Karpas-422 (cell line): ENCODE measurements at places on chromosomes 6 and 20.

GRCh38 chr6:48113130-48113529 is 2.1 kb upstream of the PTCHD4 start:
- DNase-seq = no peak

DNA sequence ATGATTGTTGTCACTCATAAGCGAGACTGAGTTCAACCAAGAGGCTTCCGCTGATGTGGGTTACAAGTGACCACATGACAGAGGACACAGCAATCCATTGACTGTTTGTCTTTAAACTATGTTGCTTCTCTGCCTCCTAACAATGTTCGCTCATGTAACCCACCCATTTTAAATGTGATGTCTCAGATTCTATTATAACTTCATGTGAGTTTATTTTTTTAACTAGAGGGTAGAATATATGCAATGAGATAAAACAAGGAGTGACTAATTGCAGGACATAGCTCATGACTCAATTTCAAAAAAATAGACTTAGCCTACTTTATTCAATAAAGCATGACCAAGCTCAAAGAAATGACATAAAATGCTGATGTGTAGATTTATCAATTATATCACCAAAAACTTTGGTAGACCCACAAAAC is 119.2 kb upstream of the SASH1 start:
- no peak for DNase-seq

DNA sequence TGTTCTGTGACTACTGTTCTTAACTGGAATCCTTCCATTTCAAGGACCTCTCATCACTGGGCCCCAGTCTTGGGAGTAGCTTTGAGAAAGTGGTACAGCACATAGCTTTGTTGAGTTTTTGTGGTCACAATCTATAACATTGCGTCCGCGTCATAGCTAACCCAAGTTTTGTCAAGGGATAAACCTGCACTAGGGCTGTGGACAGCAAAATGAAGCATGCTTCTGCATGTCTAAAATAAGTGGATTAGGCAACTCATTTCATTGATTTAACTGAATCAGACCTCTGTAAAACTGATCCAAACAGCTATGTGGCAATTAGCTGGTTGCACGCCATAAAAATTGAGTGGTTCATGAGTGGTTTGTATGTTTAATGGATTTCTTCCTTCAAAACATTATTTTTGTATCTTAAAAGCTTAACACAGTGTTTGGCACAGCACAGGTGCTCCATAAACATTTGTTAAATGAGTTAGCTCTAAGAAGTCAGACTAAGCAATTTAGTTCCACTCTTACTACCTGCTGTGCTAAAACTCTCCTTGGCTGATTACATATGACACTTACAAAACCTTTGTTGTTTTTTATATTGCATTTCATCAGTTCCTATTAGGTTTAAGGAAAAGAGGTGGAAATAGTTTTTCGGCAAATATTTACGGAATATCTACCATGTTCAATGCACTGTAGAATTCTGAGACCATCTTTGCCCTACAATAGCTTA is 160.3 kb upstream of the ATXN1 start:
- DNase-seq = no peak

- no peak for DNase-seq
Measured at GRCh38 chr6:70479236-70479635, 65.9 kb downstream of the FAM135A start.

- no peak for DNase-seq
Measured at GRCh38 chr6:147624946-147625515, 116.5 kb downstream of the SAMD5 start.

DNA sequence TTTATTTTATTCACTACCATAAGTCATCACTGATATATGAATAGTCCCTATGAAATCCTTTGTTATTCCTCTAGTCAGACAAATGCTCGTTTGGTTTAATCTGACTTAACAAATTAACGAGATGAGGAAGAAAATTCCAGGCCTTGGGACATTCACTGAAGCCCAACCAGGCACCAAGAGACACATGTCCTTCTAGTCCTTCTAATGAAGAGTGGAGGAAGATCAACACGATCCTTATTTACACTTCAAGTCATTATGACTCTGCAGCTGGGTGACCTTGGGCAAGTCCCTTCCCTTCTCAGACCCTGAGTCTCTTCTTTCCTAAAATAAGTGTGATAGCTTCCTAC is 117.5 kb downstream of the CEBPB start:
- no peak for DNase-seq

- no peak for DNase-seq
Measured at GRCh38 chr6:121668259-121668658, 232.8 kb downstream of the GJA1 start.

DNA sequence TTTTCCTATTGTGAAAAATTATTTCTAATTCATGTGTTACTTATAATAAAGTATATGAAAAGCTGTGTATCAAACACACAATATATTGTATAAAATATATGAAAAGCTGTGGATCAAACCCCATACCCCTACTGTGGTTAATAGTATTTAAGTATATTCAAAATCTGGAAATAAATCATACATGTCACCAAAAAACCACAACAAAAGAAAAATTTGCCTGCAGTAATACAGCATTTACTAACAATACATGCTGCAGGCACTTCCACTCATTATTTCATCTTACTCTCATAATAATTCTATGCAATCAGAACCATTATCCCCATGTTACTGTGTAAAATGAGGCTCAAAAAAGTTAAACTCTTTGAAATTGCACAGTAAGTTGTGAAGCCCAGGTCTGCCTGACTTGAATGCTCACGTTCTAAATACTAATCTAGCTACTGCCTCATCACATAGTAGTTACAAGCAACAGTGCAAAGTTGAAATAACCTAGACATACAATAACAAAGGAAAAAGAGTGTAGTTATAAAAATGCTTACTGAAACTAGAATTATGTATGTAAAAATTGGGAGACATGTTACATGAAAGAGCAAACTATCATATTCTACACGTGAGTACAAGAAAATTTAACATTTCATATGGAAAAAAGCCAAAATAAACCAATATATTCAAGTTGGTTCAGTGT is 61.7 kb downstream of the FAM217A start:
- DNase-seq = peak; percentile 66

DNA sequence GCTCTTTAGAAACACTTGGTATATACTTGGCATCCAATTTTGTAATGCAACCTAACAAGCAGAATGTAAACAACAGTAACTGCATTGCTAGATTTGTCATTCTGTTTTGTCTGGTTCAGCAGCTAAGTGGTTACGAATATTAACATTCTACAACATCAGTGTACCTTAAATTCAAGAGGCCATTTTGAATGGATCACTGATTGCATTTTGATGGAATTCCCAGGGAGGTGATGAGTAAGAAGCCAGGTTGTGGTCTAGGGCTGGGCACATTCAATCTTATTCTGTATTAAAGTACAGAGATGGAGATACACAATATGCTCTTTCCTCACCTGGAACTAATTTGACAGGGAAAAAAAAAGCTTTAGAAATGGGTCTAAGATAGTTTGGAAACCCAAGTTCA is 483.5 kb downstream of the PRKN start:
- no peak for DNase-seq

GRCh38 chr6:123925350-123925749 is 121.7 kb downstream of the NKAIN2 start:
- DNase-seq = no peak

DNA sequence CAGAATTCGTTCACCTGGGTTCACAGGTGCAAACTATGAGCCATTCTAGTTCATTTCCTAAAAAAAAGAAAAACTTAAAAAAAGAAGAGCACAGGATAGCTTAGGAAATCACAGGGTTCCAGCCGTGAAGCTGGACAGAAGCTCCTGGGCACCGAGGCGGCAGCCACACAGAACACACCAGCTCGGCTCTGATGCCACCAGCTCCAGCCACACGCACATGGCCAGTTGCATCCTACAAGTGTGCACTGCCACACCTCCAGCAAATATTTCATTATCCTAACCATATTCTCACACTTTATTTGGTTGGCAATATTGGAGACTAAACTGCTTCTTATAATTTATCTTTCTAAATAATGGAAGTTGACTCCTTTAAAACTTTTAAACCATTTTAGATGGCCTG is 26.2 kb upstream of the AFDN start:
- DNase-seq = no peak

- no peak for DNase-seq
Measured at GRCh38 chr6:20751293-20751935, 217.2 kb downstream of the CDKAL1 start.
